Hindlimb muscle (tissue), 1 donor: ENCODE measurements at places on chromosomes 4 and X. TPM values are rescaled to one million over a fixed set of nuclear protein-coding genes. Genes with fewer than 3 reads are reported as not detected.

TLL1 gene
- polyA plus RNA-seq: 1.7 TPM

CHRDL1 gene
- polyA plus RNA-seq: 5.1 TPM

GABRG1 gene
- not detected for polyA plus RNA-seq

ETDB gene
- polyA plus RNA-seq: not detected

IQCM gene
- 0.12 TPM for polyA plus RNA-seq

MSX1 gene
- 2.0 TPM for polyA plus RNA-seq

STK32B gene
- 6.6 TPM for polyA plus RNA-seq

PAGE1 gene
- polyA plus RNA-seq: not detected

MAP3K15 gene
- polyA plus RNA-seq: 0.54 TPM

SRPK3 gene
- polyA plus RNA-seq: 318 TPM

GRCh38 chrX:53308836-53309235, 27.5 kb upstream of the IQSEC2 start:
- no peak for DNase-seq

DNA sequence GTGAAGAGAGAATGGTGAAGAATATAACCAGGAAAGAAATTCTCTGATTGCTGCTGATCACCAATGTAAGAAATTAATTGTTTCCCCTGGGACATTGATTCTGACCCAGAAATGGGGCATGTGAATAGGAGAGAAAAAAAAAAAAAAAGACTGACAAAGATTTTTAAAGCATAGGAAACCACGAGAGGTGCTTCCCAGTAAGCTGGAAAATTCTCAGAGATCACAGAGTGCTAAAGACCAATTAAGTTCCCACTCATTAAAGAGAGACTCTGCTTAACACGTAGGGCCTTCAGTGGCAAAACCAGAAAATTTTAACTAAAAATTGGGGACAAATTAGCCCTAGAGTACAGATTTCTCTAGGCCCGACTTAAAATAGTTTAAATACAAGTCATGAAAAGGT, 604.4 kb downstream of the ARAP2 start:
- no peak for DNase-seq

- no peak for DNase-seq
Measured at GRCh38 chr4:173410079-173410478, 11.2 kb upstream of the SCRG1 start.

DNA sequence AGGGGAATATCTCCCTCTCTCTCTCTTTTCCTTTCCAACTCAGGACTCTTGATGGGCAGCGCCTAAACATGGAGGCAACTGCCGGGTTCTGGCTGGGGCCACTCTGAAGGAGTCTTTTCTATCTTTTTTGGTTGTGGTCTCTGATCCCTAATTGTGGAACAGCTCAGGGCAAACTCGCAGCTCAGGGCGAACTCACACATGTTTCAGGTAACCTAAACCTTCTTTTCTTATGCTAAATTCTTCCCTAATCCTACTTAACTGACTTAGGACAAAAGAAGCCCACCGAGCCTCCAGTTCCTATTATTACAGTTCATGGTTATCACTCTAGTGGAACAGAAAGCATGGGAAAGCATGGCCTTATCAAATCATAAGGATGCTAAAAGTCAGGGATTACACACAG, 21.3 kb downstream of the ETDA start:
- DNase-seq: no peak

DNA sequence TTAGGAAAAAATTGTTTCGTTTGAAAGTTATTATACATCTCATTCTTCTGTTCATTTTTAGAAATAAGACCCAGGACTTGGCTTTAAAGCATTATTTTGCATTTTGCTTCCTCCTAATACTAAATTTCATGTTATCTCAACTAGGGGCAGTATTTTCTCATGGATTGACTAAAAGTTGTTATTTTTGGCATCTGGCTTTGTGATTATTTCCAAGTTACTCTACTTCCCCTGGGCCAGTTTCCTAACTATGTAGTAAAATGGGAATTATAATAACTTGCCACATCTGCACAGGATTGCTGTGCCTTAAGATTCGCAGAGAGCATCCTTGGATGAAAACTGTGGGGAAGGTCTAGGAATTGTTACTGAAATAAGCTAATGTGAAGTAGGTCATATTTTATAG, 3.0 kb downstream of the RBPJ start:
- peak; percentile 61 for DNase-seq

- DNase-seq: no peak
Measured at GRCh38 chrX:69741721-69742120, 125.8 kb downstream of the EDA start.

DNA sequence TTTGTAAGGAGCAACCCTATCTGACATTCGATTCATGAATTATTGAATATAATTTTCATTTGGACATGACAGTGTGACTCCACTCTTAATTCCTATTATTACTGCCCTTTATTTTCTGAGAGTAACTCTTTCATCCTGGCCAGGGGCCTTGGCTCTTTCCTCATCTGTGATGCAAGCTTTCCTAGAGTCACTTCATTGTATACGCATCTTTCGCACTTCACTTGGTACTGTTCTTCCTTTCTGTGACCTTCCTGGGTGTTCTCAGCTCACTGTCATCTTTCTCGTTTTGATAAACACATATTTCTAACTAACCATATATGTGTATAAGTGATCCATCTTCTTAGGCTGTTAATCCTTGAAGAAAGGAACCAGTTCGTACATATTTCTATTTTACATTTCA, 160.3 kb downstream of the PDGFC start:
- no peak for DNase-seq

DNA sequence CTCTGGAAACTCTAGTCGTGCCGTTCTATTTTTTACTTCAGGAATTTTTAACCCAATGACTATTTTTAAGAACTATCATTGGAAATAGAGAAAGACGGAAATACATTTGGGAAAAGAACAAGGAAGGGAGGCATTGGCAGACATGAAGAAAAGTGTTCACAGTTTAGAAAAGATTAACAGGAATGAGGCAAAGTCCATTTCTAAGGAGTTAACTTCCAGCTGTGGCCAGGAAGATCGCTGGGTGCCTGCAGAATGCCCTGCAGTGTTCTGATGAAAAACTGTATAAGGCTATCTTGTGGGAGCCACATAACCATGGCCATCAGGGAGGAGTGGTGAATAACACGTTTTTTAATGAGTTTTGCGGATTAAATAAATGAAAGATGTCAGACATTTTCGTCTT, 150.6 kb upstream of the VCX3A start:
- DNase-seq: no peak

DNA sequence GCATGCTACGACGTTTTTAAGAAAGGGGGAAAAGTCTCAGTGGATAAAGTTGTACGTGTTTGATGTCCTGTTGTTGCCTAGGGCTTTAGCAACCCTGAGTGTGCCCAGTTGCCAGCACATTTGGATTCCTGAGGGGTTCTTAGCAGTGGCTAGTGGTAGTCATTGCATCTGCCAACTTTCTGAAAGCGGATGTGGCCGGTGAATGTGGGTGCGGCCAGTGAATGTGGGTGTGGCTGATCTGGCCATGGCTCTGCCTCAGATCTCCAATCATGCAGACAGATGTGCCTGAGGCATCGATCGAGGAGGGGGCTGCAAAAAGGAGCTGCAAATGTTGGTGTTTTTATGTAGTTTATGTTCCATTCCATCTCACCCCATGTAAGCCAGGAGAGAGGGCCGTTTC, 41.5 kb upstream of the FAT1 start:
- DNase-seq: no peak

- no peak for DNase-seq
Measured at GRCh38 chr4:1584498-1584897, 99.6 kb downstream of the FAM53A start.

DNA sequence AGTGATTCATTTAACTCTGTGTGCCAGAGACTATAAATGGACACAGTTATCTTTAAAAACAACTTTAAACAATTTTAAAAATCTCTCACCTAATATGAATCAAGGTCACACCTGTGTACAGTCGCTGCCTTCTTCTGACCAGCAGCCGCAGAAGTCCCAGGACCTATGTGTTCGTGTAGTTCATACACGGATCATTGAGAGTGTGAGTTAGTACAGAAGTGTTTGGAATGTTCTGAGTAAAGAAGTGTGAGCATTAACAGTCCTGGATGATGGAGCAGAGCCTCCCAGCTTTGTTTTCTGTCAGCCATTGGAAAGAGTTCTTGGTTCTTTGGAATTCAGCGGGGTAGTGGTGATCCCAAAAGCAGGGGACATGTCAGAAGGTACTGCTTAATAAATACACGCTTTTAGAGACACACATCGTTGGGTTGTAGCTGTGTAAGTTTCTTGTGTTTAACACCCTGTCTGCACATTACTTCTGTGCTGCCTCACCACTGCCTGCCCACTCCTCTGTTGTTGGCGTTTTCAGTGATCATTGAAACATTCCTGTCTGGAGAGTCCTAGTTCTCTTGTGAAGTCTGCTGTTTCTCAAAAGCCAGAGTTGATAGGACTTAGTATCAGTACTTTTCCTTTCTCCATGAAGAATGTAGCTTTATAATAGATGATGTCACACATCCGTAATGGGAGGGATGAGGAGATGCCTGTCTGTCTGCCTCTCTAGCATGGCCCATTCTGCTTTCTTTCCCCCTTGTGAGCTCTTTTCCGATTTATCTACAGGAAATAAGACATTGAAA, 90.6 kb downstream of the PTTG2 start:
- no peak for DNase-seq

DNA sequence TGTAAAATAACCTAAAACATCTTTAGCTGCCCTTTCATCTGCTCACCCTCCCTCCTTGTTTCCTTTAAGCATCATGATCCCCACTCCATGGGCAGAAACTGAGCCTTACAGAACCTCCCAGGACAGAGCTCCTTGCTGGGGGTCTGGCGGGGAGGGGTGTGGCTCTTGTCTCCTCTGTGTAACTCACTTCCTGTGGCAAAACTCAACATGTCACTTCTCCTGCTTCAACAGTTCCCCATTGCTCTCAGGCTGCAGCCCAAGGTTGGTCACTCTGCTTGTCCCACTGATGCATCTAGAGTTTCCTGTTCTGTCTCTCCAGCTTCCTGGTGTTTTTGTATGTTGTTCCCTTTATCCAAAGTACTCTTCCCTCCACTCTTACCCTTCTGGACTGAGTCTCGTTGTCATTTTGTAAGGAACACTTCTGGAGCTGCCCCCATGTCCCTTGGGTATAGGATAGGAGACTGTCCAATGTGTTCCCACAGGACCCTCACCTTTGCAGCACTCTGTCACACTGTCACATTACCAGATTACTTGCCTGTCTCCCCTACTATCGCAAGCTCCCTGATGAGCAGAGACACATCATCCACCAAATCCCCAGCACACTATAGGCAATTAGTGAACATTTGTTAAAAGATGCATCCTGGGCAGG, 19.6 kb downstream of the TMEM31 start:
- DNase-seq: no peak

DNA sequence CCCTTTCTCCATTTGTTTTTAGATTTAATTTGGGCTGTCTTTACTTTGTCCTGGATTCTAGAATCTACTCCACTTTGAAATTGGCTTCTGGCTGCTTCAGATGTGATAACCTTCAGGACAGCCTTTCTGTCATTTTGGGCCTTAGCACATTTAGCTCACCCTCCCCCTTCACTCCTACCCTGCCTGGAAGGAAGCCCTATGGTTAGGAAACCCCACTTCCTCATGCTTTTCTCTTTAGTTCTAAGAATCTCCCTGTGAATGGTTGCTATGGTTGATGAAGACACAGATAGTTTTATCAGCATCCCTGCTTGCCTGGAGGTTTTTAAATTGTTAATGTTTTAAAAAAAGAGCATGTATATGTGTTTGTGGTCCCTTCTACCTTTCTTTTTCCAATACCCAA, 100.7 kb upstream of the PTPN13 start:
- no peak for DNase-seq

DNA sequence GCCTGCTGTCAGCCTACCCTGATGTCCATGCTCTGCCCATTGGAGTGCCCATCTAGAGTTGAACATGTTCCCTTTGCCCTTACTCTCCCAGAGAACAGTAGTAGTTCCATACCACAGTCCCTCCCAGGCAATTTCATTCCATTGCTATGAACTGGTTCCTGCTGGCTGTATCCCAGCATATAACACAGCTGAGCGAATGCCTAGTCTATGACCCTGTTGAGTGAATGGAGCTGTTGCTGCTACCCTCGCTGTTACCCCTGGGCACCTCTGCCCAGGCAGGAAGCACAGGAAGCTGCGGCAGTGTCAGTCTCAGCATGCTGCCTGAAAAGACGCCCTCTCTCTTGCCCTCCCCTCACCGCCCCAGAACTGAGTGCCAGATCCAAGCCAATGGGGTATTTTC, 73.3 kb downstream of the SOX3 start:
- no peak for DNase-seq

DNA sequence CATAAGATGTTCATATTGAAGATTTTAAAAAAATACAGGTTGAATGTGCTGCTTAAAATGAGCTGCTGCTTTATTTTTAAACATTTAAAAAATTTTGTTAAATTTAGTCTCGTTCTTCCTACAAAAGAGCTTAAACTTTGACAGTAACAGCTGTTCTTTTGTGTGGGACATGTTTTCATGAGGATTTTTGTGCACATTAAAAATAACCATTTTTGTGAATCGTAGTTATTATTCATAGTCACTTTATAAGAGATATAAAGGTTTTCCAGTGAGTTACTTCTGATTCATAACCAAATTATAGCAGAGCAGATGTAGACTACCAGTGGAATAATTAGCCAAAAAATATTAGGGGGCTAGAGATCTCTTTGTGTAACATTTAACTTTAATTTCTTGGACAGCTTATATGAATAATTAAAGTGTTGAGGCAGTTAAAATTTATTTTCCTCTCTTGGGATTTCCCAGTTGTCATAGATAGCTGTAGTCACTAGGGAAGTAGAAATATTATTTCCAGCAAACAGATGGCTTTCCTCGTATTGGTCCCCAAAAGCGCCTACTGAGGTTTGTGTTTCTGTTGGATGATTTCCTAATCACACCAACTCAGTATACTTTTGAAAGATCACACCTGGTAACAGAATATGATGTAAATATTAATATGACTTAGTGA, 24.2 kb downstream of the RBPJ start:
- DNase-seq: no peak

GRCh38 chrX:104168127-104168526, 1.9 kb downstream of the FAM199X start:
- no peak for DNase-seq

- no peak for DNase-seq
Measured at GRCh38 chr4:10212400-10212799, 95.8 kb upstream of the WDR1 start.

DNA sequence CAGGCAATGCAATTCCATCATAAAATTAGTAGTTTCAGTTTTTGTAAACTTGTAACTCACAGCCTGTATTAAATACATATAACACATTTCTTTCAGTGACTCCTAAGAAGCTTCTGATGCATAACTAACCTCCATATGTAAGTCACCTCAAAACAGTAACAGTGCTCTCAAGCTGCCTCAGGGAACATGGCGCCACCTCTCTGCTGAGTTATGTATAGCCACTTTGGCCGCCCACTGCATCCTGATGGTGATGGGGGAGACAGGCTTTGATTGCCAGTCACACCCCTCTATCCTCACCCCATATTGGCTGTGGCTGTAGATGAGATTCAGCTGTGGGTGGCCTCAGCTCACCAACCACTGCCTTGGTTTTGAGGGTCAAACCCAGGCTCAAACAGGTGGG, 54.3 kb downstream of the LRBA start:
- no peak for DNase-seq

DNA sequence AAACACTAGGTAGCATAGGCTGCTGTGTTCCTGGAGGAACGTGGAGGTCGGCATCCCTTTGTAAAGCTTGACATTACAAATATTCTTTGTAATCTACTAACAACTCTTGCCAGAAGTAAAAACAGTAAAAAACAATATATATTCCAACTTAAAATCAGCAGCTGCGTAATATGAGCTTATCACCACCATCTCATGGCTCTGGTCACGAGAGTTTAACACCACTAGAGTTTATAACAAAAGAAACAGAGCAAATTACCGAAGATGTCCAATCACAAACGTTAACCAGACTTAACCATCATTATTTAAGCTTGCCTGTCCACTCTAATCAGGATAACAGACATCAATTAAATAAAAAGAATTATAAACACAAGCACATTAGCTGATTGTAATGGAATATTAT, 236.7 kb downstream of the PCDH7 start:
- DNase-seq: no peak
